Peyer's patch (tissue), 4 donors: ENCODE measurements at places on chromosomes 2 and 18. TPM values are rescaled to one million over a fixed set of nuclear protein-coding genes. Genes with fewer than 3 reads are reported as not detected.

Gene CHRND
- total RNA-seq = not detected

Gene KYNU
- 2.8 TPM for total RNA-seq

Gene COLEC12
- 7.6 TPM for total RNA-seq

Gene IL36A
- total RNA-seq = not detected

Gene GATA6
- 24.8 TPM for total RNA-seq

Gene COA5
- total RNA-seq = 28.9 TPM

- H3K4me1 ChIP-seq = no peaks in the 10 kb centered on the region
- H3K4me3 ChIP-seq = no peak overlapping the region
- H3K27me3 ChIP-seq = no peaks in the 10 kb centered on the region
- H3K36me3 ChIP-seq = no peaks in the 10 kb centered on the region
- no peak overlapping the region for H3K27ac ChIP-seq
These were observed 71.5 kb downstream of the ASB1 start for GRCh38 chr2:238498188-238498587.

GRCh38 chr2:119063177-119063576 is 95.4 kb downstream of the C1QL2 start:
- no peak overlapping the region for H3K4me3 ChIP-seq
- no peaks in the 10 kb centered on the region for H3K4me1 ChIP-seq
- DNase-seq = no peak
- no peaks in the 10 kb centered on the region for H3K36me3 ChIP-seq
- H3K27me3 ChIP-seq = no peaks in the 10 kb centered on the region

- H3K4me3 ChIP-seq = no peak overlapping the region
- H3K4me1 ChIP-seq = no peaks in the 10 kb centered on the region
- H3K27me3 ChIP-seq = no peaks in the 10 kb centered on the region
- no peak for DNase-seq
These were observed 304.6 kb downstream of the TXNL1 start for GRCh38 chr18:56333839-56334238.

DNA sequence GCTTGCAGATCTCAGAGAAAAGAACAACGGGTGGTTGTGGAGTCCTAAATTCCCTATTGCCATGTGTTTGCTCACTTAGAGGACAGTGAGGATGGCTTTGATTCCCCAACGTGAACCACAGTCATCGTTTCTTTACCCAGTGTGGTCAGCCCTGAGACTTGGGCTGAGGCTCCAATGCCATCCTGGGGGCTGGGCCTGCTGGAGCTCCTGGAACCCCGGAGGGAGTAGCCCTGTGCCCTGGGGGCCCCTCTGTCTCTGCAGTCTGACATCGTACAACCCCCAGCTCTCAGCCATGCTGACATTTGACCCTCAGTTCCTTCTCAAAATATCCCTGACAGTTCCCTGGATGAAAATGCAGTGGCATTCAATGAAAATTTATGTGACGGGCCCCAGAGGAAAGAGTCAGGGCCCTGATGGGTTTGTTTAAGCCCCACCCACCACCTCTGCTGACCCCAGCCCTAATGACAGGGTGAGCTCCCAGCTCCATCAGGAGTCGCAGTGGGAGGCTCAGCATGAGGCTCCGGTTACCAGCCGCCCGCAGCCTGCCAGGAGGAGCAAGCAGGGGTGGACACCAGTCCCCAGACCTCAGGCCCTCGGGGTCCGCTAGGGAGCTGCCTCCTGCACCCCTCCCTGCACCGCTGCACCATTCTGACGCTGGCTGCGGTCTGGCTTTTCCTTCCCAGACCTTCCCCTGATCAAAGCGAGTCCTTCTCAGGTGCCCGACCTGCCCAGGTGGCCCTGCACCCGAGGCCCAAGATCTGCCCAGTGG is 120.9 kb downstream of the TWIST2 start:
- no peaks in the 10 kb centered on the region for H3K4me1 ChIP-seq
- DNase-seq = no peak
- no peaks in the 10 kb centered on the region for H3K36me3 ChIP-seq
- H3K4me3 ChIP-seq = no peak overlapping the region
- no peaks in the 10 kb centered on the region for H3K27me3 ChIP-seq

DNA sequence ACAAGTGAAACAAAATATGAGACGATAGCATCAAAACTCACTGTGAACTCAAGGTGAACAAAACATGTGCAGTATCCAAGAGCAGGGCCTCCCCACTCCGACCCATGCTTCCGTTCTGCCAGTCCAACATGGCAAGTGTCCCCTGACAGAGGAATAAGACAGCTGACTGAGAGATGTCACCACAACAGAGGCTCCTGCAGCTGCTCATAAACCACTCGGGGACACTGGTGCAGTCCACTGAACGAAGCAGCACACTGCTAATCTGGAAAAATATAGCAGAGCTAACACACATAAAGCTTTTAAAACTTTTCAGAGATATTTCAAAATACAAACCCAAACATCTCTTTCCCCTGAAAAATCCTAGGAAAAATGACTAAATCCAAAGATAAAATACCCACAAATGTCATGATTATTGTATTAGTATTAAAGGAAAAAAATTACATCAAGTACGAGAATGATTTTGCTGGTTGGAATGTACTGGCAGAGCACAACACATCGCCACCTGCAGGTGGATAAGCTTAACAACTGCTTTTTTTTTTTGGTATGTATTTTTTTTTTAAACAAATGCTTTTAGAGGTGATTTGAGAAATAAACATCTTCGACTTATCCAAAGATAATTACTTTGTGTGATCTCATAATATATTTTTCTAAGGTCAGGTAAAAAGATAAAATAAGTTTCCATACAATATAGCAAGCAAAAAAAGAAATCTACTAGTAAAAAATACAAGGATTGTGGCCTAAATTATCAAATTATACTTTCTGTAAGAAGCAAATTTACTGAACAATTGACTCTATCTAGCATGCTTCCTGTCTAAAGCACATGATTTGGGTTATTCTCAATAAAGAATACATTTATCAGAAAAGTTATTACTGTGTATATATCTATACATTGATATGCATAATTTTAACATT is 18.6 kb downstream of the THADA start:
- no peak overlapping the region for H3K4me3 ChIP-seq
- no peaks in the 10 kb centered on the region for H3K27me3 ChIP-seq
- H3K4me1 ChIP-seq = no peaks in the 10 kb centered on the region
- DNase-seq = peak; percentile 54
- no peak overlapping the region for H3K27ac ChIP-seq

DNA sequence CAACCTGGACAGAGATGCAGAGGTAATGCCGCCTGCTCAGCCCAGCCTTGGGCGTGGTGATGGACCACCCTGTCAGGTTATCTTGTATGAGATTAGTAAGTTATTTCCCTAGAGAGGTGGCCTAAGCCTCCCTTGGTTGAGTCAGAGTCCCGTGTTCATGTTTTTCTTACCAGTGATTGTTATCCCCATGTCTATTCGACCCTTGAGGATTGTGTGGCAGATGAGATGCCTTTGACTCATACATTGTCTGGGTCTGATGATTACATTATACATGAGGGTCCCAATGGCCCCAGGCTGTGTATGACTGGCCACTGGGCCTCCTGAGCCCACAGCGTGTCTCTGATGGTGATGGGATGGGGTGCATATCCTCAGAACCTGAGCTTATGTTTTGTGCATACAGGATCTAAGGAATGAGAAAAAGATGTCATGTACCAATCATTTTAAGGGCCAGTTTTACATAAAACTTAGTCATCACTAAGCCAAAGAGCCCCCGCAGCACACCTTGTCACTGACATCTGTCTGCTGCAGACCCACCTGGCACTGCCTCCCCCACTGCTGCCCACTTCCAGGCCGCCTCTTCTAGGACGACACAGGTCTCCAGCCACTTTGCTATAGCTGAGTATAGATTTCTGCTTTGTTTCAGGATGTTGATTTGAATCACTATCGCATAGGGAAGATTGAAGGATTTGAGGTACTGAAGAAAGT is 7.7 kb downstream of the PPP1R7 start:
- no peak overlapping the region for H3K27ac ChIP-seq
- DNase-seq = no peak
- no peaks in the 10 kb centered on the region for H3K4me1 ChIP-seq
- H3K4me3 ChIP-seq = no peak overlapping the region
- H3K27me3 ChIP-seq = no peaks in the 10 kb centered on the region

DNA sequence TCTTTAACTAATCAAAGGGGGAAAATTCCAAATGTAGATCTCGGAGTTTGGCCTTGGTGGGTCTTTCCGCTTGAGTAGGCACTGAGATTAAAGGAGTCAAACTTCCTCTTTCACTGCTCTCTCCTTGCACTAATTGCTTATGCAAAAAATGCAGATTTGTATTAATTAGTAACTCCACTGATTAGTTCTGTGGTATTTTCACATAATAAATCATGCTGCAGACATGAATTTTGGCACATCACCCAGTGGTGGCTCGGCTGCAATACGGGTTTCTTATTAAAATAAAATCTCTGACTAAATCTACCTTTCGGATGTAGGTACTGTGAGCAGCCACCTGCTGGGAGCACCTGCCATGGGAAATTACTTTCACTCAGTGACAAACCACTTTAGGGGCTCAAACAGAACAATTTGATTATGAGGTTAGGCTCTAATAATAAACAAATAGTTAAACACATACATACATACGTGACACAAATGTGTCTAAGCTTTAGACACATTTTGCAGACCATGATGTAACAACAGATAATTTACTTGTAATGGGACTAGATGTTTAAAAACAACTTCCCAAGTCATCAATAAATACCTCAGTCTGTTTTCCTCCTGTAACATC is 6.4 kb upstream of the NEUROD1 start:
- peaks cover 10% of the 10 kb centered on the region for H3K4me1 ChIP-seq
- H3K36me3 ChIP-seq = no peaks in the 10 kb centered on the region
- H3K27ac ChIP-seq = no peak overlapping the region

GRCh38 chr2:171271971-171272436 is 111.3 kb upstream of the TLK1 start:
- H3K27ac ChIP-seq = no peak overlapping the region
- H3K4me1 ChIP-seq = no peaks in the 10 kb centered on the region
- H3K4me3 ChIP-seq = no peak overlapping the region
- DNase-seq = no peak

DNA sequence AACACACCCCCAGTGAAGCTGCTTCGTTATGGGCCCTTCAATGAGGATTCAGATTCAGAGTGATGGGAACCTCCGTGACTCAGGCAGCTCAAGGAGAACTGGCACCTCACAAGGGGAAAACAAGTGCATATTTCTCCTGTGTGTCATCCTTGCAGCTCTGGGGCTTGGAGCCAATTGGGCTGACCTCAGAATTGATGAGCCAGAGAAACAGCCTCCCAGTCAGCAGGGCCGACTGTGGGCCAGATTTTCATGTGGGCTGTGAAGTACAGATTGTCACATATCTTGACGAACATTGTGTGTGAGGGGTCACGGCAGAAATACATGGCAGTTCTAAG is 189.6 kb upstream of the SP5 start:
- peak overlapping the region; percentile 7 for H3K27ac ChIP-seq
- no peaks in the 10 kb centered on the region for H3K27me3 ChIP-seq
- no peaks in the 10 kb centered on the region for H3K4me1 ChIP-seq
- DNase-seq = peak; percentile 19

GRCh38 chr2:8412586-8412985 is 269.3 kb upstream of the ID2 start:
- no peak for DNase-seq
- H3K4me1 ChIP-seq = peaks cover 5% of the 10 kb centered on the region
- H3K27me3 ChIP-seq = no peaks in the 10 kb centered on the region
- H3K4me3 ChIP-seq = no peak overlapping the region

DNA sequence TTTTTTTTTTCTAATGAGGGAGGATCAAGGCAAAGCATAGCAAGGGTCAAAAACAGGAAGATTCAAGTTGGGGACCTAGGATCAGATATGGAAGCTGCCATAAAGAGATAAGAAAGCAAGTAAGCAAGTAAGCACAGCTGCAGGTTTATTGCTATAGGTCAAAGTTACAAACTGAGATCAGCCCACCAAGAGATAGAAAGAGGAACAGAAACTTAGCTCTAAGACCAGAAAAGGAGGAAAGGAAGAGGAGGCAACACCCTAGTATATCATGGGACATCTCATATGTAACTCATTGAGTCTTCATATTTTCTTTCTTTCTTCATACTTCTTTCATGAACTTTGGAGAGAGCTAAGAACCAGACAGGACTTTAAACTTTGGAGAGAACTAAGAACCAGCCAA is 295.9 kb upstream of the CRIM1 start:
- peak overlapping the region; percentile 18 for H3K27ac ChIP-seq
- no peaks in the 10 kb centered on the region for H3K4me1 ChIP-seq
- no peaks in the 10 kb centered on the region for H3K36me3 ChIP-seq
- no peak overlapping the region for H3K4me3 ChIP-seq
- H3K27me3 ChIP-seq = no peaks in the 10 kb centered on the region

DNA sequence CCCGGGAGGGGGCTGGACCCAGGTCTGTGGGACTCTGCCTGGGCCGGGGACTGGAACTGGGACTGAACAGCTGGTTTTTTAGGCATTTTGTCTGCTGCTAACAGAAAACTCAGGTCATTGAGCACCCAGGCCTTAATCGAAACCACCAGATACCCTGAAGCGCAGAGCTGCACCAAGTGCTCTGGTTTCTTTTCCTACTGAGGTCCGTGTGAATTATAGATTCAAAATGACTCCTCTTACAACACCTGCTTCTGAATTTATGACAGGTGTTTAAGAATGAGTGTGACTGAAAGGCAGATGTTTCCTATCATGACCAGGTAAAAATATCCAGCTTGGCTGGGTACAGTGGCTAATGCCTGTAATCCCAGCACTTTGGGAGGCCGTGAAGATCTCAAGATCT is 47.8 kb downstream of the TRAPPC12 start:
- H3K4me3 ChIP-seq = no peak overlapping the region
- no peak for DNase-seq
- no peaks in the 10 kb centered on the region for H3K4me1 ChIP-seq
- no peaks in the 10 kb centered on the region for H3K27me3 ChIP-seq

DNA sequence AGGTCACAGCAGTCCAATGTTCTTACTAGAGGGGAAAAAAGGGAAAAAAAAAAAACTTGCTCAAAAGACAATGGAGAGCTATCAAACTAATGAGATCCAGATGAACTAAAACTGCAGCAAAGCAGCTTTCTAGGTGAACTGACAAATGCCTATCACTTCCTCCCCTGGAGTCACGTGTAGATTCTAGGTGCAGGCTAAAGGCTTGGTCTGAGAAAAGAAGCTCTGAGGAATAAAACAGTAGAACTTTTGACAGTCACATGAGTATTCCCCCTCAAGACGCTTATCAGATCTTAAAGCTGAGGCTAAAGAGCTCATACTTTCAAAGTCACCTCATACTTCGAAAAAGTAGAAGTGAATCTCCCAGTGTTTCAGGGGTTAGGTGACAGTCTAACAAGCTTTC is 42.3 kb downstream of the SMAD2 start:
- no peaks in the 10 kb centered on the region for H3K4me1 ChIP-seq
- no peak overlapping the region for H3K27ac ChIP-seq
- no peaks in the 10 kb centered on the region for H3K27me3 ChIP-seq
- H3K36me3 ChIP-seq = no peaks in the 10 kb centered on the region
- H3K4me3 ChIP-seq = no peak overlapping the region
- no peak for DNase-seq

GRCh38 chr18:79922971-79923411 is 28.5 kb downstream of the SLC66A2 start:
- no peak overlapping the region for H3K27ac ChIP-seq
- H3K4me1 ChIP-seq = no peaks in the 10 kb centered on the region
- no peaks in the 10 kb centered on the region for H3K36me3 ChIP-seq
- DNase-seq = peak; percentile 31
- H3K27me3 ChIP-seq = no peaks in the 10 kb centered on the region
